NCI-H2081 (cell line): ENCODE measurements at places on chromosomes 5 and 9.

- DNase-seq: peak; percentile 73
Measured at GRCh38 chr9:132214027-132214622, 52.3 kb downstream of the NTNG2 start.

DNA sequence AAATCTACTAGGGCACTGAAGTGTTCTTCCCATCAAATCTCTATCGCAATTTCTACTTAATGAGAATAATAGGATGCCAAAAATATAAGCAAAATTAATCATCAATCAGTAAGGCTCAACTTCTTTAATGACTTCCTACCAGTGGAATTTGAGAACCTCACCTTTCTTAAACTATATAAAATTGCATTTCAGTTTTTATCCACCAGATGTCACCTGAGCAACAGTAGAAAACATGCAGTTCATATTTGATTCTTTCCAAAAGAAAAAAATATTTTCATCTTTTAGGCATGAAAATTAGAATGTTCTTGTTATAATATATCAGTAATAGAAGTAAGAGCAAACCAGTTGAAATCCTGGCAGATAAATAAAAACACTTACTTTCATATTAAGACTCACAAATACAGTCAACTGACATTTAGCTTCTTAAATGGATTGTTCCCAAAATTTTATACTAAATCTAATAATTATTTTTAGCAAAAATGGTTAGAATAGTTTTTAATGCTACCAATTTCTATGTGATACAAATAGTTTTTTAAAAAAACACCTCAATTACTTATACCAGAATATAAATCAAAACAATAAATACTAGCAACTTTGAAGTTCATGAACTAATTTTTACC is 13.4 kb upstream of the CCDC112 start:
- peak; percentile 1 for DNase-seq

- no peak for DNase-seq
Measured at GRCh38 chr5:97412959-97413358, 229.9 kb upstream of the RIOK2 start.

- no peak for DNase-seq
Measured at GRCh38 chr9:80501635-80502034, 929.9 kb downstream of the TLE4 start.

DNA sequence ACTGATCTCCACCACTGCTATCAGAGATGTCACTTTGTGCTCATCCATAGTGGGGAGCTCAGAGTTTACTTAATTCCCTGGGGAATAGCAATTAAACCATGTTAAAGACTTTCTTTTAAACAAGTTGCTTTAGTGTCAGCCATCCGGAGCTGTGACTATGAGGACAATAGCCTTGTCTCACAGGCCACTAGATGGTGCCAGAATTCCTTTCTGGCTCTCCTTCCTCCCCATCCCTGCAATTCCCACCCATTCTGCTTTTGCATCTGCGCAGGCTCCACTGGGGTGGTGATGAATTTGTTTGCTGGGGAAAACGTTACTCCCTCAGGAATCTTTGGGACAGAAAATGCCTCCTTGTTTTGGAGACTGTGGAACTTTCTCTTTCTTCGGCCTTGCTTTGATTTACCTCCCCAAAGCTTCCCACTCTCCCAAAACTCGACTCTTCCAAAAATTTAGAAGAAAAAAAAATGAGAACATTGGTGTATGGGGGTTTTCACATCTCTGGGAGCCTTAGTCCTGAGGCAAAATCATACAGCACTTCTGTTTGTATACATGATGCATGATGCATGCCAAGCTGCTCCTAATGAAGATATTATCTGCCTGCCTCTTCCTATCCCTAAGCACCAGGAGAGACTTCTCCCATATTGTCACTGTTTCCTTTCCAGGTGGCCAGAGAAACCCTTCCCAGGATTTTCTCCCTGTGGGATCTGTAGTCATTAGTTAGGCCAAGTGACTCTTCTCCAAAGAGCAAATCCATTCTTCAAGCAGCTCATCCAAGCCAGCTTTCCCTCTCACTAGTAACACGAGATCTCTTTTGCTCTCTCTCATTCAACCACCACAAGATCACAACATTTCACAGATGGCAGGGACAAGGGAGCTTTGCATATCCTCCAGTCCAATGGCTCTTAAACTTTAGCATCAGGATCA is 466.1 kb downstream of the TLR4 start:
- peak; percentile 82 for DNase-seq

- DNase-seq: peak; percentile 57
Measured at GRCh38 chr9:128902351-128903078, 18.3 kb upstream of the PHYHD1 start.
